ENCODE measurements at places on chromosomes 5 and 9.

- DNase-seq: no peak
Measured at GRCh38 chr5:135650081-135650480, 71.3 kb upstream of the CXCL14 start.

DNA sequence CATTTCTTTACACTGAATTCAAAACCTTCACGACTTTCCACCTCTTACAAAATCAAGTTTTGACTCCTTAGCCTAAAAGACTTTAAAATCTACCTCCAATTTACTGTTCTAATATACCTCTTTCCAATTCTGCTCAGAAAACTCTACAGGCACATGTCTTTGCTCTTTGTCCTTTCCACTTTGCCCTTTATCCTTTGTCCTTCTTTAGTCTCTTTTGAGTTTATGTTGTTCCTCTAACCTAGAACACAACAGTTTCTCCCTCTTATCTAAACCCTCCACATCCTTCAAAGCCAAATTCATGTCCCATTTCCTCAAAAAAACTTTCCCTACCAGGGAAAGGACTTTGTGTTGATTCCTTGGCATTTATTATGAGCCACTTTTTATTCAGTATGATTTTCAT, 1.4 kb downstream of the CDKL3 start:
- no peak for DNase-seq

DNA sequence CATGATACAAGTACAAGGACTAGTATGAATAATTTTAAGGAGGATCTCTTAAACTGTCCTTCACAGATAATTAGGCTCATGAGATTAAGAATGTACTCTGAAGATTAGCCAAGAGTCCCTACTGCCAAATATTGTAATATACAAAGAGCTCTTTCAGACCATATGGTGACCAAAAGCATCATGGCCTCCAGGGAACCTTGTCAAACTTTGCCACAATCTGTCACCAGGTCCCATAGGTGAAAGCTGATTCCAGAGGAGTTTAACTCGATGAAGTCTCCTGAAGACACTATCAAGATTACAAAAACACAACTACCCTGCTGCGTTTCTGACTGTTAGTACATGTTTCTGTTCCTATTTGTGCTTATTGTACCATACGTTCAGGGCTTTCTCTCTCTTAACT, 395.4 kb upstream of the ITGA1 start:
- no peak for DNase-seq

DNA sequence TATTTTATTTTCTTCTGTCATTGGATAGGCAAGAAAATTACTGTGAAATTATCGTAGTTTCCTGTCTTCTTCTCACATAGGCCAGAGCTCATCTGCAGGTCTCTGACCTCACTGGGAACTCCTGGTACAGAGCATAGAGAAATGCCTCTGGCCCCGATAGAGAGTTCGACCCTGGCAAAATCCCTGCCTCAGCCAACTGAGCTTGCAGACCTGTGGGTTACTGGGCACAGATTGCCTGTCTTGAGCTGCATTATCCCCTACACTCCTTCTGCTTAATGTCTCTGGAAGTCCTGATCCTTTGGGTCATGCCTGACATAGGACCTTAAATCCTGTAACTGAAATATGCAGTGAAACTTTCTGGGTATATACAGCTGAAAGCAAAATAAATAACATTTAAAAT, 439.3 kb upstream of the CTNND2 start:
- no peak for DNase-seq

- DNase-seq: no peak
Measured at GRCh38 chr5:116738615-116739261, 164.1 kb upstream of the SEMA6A start.

GRCh38 chr9:95947118-95947517, 71.6 kb downstream of the ERCC6L2 start:
- no peak for DNase-seq

DNA sequence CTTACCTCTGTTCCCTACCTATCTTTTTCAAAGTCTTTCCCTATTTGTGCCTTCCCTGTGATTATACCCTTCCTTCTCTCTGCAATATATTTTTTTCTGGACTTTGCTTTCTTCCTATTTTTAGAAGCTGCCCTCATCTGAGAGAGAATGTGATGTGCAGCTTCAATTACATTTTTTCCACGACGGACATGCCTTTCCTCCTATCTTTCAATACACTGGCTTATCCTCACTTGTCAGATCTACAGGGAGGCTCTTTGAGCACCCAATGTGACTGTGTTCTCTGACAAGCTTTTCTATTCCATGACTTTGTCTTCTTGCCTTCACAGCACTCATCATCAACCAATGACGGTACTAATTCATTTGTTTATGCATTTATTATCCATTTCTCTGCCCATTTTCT, 227.9 kb upstream of the CLINT1 start:
- no peak for DNase-seq

GRCh38 chr9:108333530-108333983, 522.2 kb downstream of the ACTL7B start:
- DNase-seq: no peak

DNA sequence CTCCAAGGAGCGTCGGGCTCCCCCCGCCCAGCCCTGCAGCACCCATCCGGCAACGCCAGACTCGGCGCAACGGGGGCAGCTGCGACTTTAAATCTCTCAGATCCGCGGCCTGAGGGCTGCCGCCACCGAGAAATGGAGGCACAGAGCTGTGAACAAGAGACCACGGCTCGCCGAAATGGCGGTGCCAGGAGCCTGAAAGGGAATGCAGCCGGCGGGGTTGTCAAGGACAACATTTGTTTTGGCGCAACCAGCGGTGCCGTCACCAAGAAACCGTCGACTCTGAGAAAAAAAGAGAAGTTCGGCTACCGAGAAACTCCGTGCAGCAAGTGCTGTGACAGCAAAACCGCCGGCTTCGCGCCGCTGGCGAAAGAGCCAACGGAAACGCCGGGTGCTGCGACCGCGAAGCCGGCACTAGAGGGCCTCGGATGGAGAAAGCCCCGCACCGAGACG, 2.1 kb upstream of the ANXA2R start:
- DNase-seq: peak; percentile 87

- no peak for DNase-seq
Measured at GRCh38 chr9:120970244-120970643, 43.6 kb upstream of the TRAF1 start.

DNA sequence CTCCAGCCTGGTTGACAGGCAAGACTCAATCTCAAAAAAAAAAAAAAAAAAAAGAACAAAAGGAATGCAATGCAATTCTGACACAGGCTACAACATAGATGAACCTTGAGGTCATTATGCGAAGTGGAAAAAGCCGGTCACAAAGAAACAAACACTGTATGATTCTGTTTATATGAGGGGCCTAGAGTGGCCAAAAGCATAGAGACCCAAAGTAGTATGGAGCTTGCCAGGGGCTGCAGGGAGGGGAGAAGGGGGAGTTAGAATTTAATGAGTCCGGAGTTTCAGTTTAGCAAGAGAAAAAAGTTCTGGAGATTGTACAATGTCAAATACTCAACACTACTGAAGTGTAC, 33.2 kb upstream of the ASS1 start:
- DNase-seq: no peak

GRCh38 chr5:130024006-130024405, 119.7 kb downstream of the CHSY3 start:
- DNase-seq: no peak

GRCh38 chr9:16535555-16535954, 334.9 kb downstream of the BNC2 start:
- no peak for DNase-seq
